ENCODE measurements at places on chromosomes 2 and 18.

GRCh38 chr2:94994063-94994913, 31.2 kb upstream of the MAL start:
- DNase-seq: no peak

- DNase-seq: no peak
Observed at GRCh38 chr2:241265506-241265905, 50.0 kb downstream of the HDLBP start.

- DNase-seq: no peak
Observed at GRCh38 chr2:18560797-18561085, 288 bp upstream of the RDH14 start.

DNA sequence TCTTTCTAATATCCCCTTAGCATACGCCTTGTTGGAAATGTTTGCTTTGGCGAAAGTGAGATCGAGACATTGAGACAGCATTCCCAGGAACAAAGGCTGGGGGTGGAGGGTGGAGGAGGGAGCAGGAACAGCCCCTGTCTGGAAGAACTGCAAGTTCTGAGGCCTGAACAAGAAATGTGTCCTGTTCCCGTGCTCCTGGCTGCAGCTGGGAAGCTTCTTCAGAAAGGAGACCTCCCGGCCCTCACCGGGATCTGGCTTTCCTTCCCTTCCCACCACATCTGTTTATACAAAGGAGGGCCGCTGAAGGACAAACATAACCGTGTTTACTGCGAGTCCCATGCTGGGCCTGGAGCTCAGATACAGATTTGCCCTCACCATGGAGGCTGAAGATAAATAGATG, 35.9 kb downstream of the AFF3 start:
- no peak for DNase-seq

- no peak for DNase-seq
Observed at GRCh38 chr2:166803373-166804000, 84.8 kb upstream of the XIRP2 start.

DNA sequence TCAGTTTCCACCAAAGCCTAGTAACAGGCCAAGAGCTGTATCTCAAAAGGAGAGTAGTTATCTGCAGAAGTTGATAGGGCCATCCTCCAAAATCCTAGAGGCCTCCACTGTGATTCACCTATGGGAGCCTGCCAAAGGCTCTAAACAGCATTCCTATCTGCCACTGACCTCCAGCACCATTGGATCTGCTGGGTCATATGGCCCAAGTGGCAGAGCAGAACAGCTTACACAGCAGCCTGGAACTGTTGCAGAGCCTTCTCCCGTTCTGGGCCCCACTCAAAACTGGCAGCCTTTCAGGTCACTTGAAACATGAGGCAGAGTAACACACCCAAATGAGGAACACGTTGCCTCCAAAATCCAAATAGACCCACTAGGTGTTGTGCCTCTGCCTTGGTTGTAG, 345.2 kb upstream of the RND3 start:
- no peak for DNase-seq

DNA sequence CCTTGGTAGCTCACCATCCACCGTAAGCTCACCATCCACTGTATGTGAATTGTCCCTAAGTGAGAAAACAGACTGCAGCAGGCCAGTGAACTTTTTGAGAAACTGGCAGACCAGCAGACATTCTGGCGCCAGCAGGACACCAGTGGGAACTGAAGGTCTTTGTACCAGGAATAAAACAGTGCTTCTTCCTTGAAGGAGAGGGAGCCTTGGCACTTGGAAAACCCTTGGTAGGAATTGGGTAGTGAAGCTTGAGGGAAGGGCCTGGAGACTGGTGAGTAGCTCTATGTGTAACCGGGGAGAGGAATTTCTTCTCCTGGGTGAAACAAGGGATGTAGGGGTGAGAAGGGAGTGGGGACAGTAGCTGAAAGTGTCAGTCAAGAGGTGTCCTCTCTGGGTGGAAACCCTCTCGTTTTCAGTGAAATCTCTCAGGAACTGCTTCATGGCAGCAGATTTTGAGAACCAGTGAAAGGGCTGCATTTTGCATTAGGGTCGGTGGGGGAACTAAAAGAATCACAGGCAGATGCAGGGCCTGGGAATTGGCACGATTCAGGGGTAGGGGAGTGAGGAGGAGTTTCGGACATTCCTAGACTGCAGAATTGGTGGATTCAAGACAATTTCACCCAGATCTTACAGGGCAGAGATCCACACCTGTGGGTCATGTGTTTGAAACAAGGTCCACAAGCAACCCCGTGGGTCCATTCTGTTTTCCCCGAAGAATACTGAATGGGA, 131.5 kb upstream of the DLX2 start:
- DNase-seq: no peak

DNA sequence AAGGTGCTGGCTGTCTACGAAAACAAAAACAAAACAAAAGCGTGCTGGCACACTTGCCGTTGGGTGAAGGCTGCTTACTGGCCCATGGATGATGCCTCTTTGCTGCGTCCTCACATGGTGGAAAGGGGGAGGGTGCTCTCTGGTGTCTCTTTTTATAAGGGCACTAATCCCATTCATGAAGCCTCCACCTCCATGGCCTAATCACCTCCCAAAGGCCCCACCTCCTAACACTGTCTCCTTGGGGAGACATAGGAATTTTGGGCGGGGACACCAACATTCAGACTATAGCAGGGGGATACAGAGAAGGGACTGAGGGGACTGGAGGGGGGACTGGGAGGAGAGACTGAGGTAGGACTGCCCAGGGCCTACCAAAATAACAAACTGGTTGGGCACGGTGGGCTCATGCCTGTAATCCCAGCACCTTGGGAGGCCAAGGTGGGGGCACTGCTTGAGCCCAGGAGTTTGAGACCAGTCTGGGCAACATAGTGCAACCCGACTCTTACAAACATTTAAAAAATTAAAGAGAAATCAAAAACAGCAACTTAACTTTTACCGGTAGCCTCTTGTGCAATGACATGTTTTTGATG, 14.5 kb downstream of the PTMA start:
- no peak for DNase-seq

DNA sequence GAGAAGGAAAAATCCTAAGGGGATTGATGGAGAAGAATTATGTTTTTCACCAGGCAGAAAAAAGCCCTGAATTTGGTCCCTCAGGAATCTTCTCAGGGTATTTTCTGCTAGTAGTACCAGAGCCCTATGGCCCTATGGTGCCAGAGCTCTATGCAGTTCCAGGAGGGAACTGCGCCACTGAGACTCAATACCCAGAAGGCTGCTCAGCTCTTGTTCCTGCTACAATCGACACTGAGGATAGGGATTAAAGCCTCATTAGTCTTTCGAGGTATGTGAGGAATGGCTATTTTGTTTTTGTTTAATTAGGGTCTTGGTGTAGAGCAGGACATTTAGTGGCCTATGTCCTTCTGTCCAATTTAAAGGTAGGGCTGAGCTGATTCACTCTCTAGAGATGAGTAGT, 21.7 kb upstream of the PPP3R1 start:
- no peak for DNase-seq

DNA sequence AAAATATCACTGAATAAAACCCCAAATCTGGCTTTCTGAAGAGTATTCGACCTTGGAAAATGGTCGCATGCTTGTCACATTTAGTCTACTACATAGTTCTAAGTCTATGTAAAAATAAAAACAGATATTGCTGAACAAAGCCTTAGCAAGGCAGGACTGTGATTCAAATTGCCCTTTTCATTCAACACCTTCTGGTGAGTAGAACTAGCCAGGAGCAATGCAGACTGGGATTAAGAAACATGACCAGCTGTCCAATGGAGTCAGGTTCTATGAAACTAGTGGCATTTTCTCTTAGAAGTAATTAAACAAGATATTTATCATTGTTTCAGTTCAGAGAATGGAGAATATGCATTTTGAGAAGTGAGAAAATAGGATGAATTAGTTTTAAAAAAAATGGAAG, 1260.5 kb upstream of the ACVR2A start:
- DNase-seq: no peak

- no peak for DNase-seq
Observed at GRCh38 chr2:14565666-14566065, 66.9 kb upstream of the LRATD1 start.

DNA sequence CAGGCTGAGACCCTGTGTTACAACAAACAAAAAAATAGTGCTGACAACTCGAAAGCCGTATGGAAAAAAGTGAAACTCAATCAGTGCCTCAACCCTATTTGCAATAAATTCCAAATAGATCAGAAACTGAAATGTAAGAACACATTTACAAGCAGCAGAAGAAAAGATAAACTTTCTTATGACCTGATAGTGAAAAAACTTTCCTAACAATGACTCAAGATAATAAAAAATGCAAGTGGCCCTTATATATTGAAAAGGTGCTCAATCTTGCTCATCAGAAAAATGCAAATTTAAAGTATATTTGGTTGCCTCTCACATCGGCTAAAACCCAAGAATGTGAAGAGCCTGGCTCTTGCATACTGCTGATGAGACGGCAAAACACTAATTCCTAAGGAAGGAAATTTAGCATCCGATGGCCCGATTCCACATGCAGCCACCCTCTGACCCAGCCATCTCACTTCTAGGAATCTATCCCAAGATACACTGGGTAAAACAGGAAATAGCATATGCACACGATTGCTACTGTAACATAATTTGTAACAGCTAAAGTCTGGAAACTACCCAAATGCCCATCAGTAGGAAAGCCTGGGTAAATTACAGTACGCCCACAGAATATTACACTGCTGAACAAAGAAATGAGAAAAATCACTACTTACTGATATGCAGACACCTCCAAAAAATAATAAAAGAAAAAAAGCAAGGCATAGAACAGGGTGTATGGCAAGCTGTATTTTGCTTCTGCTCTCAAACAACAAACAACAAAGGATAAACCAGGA, 56.8 kb downstream of the HDLBP start:
- DNase-seq: no peak

DNA sequence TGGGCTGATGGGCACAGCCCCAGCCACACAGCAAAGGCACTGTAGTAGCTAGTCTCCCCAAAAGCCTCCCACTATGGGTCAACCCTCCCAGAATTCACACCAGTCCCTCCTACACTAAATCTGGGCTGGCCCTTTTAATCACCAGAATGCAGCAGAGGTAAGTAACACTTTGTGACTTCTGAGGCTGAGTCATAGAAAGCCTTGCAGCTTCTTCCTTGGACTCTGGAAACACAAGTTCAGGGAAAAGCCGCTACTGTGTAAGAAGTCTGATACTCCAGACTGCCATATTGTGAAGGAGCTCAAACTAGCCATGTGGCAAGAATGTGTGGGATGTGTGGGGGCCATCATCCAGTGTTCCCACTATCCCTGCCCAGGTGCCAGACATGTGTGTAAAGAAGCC, 19.0 kb upstream of the SIX2 start:
- DNase-seq: peak; percentile 50

DNA sequence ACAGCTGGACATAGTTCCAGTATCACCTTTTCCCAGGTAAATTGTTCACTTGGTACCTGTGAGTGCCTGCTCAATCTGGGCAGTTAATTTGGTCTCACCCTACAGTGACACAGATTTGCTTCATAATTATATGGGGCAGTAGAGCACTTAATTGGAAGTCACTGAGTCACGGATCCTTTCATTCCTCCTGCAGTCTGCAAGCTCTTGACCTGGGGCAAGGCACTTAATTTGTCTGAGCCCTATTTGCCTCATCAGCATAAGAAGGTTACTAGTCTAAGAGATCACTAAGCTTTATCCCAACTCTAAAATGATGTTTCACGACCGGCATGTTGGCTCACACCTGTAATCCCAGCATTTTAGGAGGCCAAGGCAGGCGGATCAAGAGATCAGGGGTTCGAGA, 8.9 kb downstream of the FBXO36 start:
- no peak for DNase-seq

- DNase-seq: no peak
Observed at GRCh38 chr2:166060191-166060590, 67.6 kb downstream of the SCN1A start.

GRCh38 chr18:54261894-54262293, 7.4 kb upstream of the POLI start:
- DNase-seq: no peak

GRCh38 chr2:165868211-165868610, 74.2 kb upstream of the GALNT3 start:
- DNase-seq: no peak

GRCh38 chr18:54736981-54737380, 91.3 kb upstream of the RAB27B start:
- no peak for DNase-seq

DNA sequence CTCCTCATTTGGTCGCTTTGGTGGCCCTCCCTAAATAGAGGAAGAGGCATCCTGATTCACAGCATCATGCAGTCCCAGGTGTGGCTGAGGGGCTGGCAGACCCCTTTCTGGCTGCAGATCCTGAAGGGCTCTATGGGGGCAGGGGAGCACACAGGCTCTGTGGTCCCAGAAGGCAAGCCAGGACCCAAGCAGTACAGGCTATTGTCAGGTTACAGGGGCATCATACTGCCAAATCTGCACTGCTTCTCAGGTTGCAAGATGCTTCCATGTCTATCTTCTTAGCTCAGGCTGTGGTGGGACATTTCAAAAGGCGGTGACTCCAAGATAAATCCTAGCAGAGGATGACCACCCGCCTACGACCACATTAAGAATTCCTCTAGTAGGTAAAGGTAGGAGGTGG, 54.3 kb downstream of the TTC32 start:
- no peak for DNase-seq

- DNase-seq: no peak
Observed at GRCh38 chr18:62125702-62126101, 61.2 kb downstream of the PIGN start.

GRCh38 chr2:54709336-54709809, 14.1 kb upstream of the EML6 start:
- DNase-seq: no peak

DNA sequence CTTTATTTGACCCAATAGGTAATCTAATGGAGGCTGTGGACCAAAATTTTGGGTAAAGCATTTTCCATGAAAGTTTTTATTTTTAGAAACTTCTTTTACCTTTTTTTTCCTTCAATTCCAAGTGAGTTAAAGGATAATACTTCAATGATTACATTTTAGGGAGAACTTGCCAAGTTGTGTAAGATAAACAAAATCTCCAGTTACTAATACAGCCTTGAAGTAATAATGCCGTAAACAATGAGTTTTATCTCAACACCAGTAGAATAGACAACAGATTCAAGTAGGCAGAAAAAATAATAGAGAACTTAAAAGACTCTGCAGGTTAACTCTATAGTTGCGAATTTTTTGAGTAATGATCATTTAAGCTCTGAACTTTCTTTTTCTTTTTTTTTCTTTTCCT, 807.4 kb downstream of the CNTNAP5 start:
- DNase-seq: no peak

DNA sequence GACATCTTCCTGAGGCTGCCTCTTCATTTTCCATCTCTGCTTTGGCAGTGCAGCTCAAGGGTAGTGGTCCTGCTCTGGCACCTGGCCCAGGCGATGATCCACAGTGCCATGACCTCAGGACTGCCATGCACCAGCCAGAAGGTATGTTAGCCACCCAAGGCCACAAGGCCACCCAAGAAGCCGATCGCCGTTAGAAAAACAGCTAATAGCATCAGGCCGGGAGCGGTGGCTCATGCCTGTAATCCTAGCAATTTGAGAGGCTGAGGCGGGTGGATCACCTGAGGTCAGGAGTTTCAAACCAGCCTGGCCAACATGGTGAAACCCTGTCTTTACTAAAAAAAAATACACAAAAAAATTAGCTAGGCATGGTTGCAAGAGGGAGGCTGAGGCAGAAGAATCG, 28.4 kb upstream of the UGGT1 start:
- no peak for DNase-seq

- no peak for DNase-seq
Observed at GRCh38 chr18:49815927-49816326, 2.6 kb upstream of the ACAA2 start.

- DNase-seq: peak; percentile 81
Observed at GRCh38 chr2:121529439-121530211, 1.1 kb upstream of the RNU4ATAC start.

Data from EL (cell line).